Globus pallidus (tissue), 1 donor: ENCODE measurements at places on chromosomes 2 and 18.

- DNase-seq: no peak
These were observed 39.5 kb downstream of the STK39 start for GRCh38 chr2:168207851-168208250.

DNA sequence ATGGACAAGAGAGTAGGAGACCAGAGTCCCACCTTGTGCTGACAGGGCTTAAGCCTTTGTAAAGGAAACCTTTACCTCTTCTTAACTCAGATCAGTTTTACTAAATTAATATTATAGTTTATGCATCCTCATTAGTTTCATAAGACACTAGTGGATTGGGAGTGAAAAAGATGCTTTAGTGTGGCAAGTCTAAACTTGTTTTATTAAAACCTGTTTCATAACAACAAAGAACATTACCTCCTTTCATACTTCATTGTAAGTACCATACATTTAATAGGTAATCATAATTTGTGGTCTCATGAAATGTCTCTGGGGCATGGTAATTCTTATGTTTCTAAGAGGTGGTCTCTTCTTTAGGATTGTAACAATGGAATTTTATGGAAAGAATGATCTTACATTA is 63.4 kb downstream of the PIKFYVE start:
- DNase-seq: no peak

- DNase-seq: no peak
These were observed 113.1 kb downstream of the ALK start for GRCh38 chr2:29808321-29808720.

DNA sequence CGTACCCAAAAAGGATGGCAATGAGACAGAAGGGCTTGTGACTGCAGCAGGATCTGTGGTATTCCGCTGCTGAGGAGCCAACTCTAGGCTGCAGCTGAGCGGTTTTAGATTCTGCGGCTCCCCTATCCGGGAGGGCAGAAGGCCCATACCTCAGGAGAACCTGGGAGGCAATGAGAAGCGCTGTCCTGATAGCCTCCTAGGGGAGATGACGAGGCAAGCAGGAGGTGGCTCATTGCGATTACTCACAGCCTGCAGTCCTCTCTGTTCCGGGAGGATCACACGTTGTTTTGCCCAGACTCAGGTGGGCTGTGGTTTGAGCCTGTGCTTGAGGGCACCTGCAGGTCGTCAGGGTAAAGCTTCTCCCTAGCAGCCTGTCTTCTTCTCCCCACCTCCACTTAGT is 65.1 kb downstream of the COA5 start:
- DNase-seq: no peak

- DNase-seq: no peak
These were observed 5.7 kb downstream of the TCF23 start for GRCh38 chr2:27154488-27154887.

DNA sequence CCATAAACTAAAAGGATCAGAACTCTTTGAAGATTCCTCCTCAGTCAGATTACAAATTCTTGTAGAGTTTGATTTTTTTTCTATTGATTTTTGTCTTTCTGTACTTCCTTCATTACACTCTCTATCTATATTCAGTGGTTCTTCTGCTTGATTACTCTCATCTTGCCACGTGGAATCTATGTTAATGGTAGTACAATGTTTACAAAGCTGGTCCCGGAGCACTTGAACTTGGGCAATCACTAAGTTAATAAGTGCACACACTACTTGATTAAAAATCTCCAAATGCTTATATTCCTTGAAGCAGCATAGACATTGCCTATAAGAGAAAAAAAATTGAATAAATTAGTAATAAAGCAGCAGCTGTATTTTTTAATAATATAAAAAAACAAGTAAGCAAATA is 65.1 kb downstream of the USP34 start:
- no peak for DNase-seq

- no peak for DNase-seq
These were observed 3.3 kb downstream of the KLHL23 start for GRCh38 chr2:169736902-169737301.

DNA sequence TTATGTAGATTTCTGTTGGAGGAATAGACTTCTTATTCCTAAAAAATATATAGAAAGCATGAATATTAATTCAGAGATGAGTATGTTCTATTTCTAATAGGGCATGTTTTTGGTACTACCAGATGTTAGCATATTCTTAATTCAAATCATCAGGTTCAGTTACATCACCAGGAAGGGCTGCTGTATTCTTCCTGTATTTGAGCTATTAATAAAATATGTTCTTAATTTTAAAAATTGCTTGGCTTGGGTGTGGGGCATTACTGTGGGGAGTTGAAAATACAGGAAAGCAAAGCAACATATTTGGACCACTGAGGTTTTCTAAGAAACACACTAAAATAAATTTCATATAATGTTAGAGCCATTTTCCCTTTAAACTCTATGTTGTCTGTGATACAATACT is 343.0 kb downstream of the EPHA4 start:
- DNase-seq: no peak

DNA sequence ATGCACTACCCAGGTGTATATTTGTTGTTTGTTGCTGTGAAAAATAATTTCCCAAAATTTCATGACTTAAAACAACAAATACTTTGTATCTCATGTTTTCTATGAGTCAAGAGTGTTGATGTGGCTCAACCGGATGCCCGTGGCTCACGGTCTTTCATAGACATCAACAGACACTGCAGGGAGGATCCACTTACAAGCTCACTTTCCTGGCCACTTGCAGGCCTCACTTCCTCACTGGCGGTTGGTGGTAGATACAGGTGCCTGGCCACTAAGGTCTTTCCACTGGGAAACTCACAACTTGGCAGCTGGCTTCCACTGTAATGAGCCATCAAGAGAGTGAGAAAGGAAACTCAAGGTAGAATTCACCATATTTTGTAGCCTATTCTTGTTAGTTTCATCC is 662.9 kb downstream of the IRS1 start:
- no peak for DNase-seq

DNA sequence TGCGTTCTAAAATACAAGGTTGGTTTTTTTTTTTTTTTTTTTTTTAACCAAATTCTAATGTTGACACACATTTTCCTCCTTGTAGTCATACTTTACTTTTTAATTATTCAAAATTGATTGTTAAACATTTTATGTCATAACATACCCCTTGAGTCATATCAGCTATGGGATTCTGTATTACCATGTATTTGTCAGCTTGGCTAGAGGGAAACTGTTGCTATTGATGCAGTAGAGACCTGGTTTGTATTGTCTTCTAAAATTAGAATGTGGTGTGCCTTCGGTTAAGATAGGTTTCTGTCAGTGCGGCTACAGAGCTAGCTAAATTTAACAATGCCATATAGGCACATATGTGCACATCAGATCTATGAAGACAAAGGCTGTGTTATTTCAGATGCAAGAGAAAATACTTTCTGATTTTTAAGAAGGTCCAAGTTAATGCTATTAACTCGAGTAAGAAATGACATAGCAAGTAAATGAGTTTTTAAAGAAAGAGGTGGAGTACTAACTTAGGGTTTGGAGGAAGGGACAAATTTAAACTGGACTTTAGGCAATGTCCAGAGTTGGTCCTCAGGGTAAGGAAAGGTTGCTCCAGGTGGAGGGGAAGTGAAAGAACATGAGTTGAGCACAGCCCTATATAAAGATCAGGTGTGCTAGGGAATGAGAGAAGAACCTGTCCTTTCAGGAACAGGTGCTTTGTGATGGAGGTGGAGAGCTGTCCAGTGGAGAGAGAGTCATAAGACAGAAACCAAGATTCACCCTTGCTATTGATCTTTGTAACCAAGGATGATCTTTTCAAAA is 152.3 kb downstream of the PRPF40A start:
- DNase-seq: no peak

DNA sequence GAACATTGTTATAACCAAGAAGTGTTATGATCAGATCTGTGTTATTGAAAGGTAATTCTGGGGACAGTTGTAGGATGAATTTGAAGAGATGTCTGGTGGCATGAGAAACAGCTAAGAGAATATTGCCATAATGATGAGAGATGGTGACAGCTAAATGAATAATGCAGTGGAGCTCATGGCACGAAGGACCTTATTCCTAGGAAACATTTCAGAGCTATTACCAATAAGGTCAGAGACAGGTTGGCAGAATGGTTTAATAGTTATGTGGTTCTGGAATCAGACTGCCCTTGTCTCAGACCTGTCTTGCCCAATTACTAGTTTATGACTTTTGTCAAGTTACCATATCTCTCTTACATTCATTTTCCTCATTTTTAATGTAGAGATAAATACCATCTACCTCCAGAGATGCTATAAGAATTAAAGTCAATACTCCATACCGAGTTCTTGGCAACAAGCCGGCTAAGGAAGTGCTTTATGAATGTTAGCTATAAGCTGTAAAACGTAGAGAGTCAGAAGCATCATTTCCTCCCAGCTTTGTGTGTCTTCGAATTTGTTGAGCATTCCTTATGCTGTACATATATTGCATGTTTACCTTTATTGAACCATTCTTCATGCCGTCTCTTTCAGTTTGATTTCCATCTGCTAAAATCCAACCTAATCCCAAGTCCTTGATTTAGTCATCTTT is 73.6 kb upstream of the COL5A2 start:
- no peak for DNase-seq

- DNase-seq: peak; percentile 4
These were observed 110.6 kb upstream of the TNP1 start for GRCh38 chr2:216970359-216970915.

DNA sequence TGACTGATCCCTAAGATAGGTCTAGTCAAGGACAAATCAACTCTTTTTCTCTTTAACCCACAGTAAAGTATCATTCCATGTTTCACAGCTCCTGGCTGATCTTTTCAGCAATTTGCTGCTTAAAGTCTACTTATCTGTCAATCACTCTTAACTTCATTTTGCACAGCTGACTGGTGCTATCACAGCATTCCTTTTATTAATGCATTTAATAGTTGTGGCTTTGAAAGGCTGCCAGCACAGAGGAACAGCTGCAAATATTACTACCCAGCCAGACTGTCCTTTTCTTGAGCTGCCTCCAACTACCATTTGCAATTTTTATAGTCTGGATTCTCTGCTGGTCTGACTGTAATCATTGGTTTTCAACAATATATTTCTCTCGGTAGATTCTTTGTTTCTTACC is 303.5 kb downstream of the STK39 start:
- DNase-seq: no peak

GRCh38 chr2:141522048-141522447 is 608.8 kb downstream of the LRP1B start:
- no peak for DNase-seq

GRCh38 chr2:119378566-119378965 is 11.8 kb downstream of the DBI start:
- DNase-seq: no peak

GRCh38 chr2:102425441-102426132 is 2.6 kb downstream of the IL18RAP start:
- DNase-seq: no peak

DNA sequence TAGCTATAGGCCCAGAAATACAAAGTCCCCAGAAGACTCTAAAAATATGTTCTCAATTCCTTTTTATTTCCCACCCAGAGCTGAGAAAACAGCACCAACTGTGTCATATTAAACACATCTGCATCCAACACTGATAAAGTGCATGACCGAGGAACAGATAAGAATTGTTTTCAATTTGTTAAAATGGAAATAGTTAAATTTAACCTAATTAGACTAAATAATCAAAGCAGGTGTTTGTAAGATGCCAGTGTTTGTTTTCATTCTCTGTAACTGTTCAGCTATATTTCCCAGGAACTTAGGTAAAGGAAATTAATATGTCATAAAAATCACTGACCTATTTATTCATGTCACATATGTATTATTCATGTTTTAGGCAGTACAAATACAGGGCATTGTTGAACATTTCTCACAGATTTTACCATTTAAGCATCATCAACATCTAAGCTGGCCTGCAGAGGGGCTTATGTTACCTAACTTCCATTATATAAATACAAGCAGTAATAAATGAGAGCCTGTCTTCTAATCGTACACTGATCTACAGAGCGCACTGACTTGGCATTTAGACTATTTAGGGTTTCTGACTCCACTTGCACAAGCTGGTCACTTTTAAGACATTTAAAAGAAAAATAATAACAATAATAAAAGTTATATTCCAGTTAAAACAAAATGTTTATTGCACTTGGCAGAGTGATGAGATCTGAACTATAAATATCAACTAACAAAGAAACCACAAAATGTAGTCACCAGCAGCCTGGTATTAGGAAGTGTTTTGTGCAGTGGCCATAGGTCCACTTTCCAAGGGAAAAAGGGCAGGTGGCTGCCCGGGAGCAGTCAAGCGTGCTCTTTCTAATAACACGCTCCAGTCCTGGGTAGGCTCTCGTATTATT is 86.6 kb upstream of the ZFP36L2 start:
- DNase-seq: no peak
